ENCODE measurements at places on chromosomes 7 and 10.

DNA sequence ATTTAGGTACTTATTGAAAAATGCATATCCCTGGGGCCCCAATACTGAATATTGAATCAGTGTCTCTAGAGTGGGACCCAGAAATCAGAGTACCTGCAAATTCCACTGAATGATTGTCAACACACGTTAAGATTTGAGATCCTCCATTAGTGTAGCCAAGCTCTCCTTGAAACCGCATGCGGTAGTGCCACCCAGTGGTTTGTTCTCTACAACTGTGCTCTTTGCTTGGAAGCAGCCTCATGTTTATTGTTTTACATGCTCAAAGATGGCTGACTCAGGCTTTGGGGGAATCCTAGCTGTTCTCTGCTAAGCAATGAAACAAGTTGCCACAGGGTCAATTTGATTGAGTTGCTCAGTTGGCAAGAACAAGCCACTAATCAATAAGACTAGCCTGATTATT is 340.2 kb upstream of the CELF2 start:
- no peak for DNase-seq

GRCh38 chr10:29730458-29730857 is 95.7 kb upstream of the SVIL start:
- no peak for DNase-seq

DNA sequence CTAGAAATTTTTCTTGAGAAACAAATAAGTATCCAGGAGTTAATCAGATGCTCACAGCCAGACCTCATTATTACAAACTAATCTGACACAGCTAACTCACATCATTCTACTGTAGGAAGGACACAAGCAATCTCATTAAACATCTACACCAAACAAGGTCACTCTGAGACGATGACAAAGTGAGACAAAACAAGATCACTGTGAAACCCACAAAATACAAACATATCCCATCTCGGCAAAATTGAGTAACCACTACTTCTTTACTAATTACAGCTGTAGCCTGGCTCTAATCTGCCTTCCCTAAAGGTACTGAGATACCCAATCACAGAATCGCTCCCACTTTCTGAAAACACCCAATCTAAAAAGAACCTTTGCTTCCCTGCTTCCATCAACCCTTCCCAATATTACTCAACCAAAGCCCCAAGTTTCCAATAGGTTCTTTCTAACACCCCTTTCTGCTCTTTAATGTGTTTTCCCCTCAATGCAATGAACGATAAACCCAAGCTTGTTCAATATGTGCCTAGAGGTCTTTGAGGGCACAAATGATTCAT is 26.9 kb downstream of the CCDC6 start:
- DNase-seq, result no peak

DNA sequence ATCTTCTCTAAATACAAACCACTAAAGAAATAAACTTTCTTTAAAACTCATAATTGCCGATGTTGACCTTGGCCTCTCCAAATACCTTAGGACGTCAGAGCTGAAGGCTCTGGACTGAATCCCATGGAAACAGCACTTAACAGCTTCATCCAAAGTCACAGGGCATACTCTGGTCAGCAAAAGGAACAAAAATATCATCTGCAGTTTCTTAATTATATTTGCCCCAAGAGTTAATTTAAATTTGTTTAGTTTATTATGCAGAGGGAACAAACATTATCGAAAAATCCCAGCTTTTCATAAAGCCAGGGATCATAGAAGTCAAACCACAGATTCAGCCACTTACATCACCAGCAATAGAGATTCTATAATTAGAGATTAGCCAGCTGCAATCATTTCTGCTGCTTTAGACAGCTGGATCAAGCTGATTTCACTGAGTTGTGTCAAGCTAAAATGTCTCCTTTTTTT is 20.5 kb upstream of the FAM13C start:
- no peak for DNase-seq

DNA sequence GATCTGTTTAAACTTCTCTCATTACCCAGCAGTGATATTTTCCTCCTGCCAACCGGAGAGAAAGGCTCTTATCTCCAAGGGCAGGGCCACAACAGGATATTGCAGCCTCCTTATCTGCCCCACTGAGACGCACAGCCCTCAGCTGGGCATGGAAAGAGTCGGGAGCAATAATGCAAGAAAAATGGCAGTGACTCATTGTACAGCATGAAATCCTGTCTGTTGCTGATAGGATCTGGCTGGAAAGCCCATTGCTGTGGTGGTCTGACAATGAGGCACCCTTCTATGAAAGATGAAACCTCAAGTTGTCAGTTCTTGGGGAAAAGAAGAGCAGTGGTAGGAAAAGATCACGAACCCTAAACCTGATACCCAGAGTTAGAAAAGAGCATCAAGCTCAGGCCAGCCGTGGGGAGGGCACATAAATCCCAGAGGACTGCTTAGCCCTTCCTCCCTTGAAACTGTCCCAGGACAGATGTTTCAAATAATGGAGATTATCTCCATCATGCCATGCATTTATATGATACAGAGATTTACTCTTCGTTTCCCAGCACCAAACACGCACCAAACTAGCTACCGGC is 47.0 kb upstream of the FIGNL1 start:
- DNase-seq, result no peak

DNA sequence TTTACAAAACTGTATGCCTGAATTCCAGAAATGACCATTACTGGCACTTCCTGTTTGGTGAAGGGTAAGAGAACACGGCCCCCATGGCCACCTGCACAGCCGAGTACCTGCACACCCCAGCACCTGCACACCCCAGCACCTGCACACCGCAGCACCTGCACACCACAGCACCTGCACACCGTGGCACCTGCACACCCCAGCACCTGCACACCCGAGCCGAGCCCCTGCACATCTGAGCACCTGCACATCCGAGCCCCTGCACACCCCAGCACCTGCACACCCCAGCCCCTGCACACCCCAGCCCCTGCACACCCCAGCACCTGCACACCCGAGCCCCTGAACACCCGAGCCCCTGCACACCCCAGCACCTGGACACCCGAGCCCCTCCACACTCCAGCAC is 243.5 kb downstream of the DNAJB6 start:
- no peak for DNase-seq

DNA sequence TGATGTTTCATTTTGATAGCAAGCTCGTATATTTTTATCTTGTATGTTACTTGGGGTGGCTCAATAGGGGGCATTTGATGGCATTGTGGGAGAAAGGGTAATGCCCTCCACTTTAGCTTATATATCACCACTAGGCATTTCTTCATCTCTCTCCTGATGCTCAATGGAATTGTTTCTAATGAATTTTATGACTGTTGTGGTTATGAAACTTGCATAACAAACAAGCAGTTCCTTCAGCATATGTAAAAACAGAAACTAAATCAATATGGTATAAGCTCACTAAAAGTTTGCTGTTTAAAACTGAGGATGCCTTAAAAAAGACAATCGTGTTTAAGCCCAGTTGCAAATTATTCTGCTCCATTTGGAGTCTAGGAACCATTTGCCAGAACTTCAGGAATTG is 75.5 kb downstream of the CDK14 start:
- DNase-seq, result no peak

GRCh38 chr7:41439515-41439879 is 263.4 kb downstream of the INHBA start:
- no peak for DNase-seq

DNA sequence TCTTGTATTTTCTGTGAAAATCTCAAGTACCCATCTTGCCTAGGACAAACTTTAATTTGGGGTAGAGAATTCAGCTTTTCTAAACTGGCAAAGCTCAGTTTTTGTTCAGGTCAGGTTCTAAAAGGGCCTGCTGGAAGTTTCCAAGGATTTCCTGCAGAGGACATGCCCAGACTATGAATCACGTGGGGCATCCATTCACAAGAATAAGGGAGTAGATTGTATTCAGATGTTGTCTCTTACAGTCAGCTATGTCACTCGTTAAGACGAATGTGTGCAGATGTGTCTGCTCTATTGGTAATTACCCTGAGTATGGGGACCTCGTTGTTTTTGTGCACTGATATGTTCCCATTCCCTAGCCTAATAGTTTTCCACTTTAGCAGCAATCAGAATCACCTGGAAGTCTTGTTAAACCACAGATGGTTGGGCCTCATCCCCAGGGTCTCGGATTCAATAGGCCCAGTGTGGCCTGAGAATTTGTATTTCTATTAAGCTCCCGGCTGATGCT is 81.0 kb upstream of the ITPRID1 start:
- no peak for DNase-seq

- DNase-seq, result peak; percentile 57
Observed at GRCh38 chr10:43409385-43410109, 561 bp upstream of the HNRNPF start.

GRCh38 chr10:50593523-50594376 is 30.0 kb downstream of the SGMS1 start:
- DNase-seq, result no peak

- DNase-seq, result no peak
Observed at GRCh38 chr7:24784277-24784676, 27.0 kb upstream of the GSDME start.

GRCh38 chr10:62985807-62986600 is 147.1 kb upstream of the NRBF2 start:
- no peak for DNase-seq

Measured in SW 1271 (cell line).